Adrenal gland (tissue), 19 donors: ENCODE measurements at places on chromosomes 3 and 15. TPM values are rescaled to one million over a fixed set of nuclear protein-coding genes. Genes with fewer than 3 reads are reported as not detected.

The CNTN4 gene
- 1.7 TPM for total RNA-seq

DNA sequence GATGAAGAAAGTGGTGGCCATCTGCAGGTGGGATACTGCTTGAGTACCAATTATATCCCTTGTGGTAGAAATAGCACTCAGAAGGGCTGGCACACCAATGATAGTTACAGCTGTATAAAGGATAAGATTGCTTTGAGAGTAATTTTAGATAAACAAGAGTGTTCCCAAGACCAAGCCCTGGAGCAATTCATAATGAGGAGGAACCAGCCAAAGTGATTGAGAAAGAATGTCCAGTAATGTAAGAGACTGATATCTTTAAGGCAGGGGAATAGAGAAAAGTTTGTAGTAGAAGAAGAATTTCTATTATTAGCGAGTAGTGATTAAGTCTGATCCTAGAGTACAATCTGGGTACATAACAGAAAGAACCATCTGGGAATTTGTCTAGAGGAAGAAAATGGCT is 945.1 kb downstream of the OTOL1 start:
- DNase-seq = no peak

GRCh38 chr3:122057671-122058070 is 2.5 kb downstream of the CD86 start:
- DNase-seq = no peak

DNA sequence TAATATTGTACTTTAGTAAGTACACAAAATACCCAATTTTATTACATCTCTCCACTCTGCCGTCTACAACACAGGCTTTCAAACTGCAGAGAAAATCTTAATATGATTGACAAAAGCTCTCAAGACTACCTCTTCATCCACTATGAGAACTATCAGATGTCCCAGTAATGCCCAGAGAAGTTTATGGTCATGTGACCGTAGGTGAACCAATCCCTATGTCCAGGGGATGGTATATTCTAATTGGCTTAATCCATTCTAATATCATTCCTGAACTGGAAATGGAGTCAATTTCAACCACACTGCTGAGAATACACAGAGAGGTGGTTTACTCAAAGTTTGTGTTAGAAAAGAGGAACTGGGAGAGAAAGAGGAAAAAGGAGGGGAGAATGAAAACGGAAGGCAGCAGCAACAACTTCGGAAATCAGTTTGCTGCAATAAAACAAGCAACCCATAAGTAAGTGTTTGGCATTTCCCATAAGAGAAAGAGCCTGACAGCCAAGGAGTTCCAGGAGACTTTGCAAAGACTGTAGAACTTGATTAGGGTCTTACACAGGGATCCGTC is 7.3 kb downstream of the SST start:
- DNase-seq = no peak

The GADL1 gene
- total RNA-seq = 0.06 TPM

The RBP2 gene
- total RNA-seq = 2.2 TPM

DNA sequence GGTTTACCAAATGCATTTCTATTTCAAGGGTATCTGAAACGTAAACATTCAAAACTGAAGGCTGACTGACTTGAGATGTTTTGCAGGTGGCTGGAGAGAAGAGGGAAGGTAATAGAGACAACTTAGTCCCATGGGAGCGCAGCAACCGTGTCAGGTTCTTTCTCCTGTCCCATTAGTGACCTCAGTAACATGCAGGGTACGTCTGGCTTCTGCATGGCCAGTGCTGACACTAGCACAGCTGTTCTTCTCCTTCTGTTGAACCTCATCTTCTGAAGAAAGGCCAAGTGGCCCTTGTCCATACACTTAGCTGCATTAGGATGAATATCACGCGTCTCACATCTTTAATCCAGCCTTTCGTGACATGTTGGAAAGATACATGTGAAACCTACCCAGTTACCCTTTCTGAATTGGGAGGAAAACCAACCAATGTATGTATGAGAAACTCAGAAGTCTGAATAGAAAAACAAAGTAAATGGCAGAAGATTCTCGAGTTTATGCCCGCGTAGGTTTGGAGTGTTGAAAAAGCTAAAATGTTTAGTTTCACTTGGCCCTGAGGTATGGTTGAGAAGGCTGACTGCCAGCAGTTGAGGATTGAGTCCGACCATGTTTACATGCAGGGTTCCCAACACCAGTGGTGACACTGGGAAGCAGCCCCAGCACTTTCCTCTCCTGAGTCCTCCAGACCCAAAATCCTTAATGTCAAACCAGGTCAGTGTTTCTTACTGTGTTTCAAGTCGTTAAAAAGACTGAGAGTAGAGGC is 10.3 kb downstream of the NCBP2 start:
- DNase-seq = no peak

The GOLGA8J gene
- total RNA-seq = not detected

The AP3B2 gene
- 5.5 TPM for total RNA-seq

DNA sequence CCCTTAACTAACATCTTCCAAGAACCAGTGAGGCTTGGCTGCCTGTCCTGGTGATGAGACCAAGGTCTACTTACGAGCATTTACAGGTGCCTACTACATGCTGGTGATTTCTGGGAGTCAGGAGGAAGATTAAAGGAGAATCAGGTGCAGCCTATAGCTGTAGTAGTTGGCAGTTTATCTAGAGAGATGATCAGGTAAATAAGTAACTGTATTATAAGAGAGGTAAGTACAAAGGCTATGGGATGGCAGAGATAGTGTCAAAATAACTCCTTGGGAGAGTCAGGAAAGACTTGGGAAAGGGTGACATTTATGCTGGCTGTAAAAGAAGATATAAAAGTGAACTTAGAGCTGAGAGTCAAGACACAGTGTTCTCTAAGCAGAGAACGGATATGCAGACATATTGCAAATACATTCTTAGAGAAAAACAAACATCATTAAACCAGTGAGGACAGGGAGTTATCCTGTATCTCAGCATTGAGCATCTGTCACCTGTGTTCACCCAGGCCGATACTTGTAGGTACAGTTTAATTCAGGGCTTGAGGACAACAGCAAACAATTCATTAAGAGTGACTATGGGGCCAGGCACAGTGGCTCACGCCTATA is 49.7 kb upstream of the ACP3 start:
- DNase-seq = no peak

DNA sequence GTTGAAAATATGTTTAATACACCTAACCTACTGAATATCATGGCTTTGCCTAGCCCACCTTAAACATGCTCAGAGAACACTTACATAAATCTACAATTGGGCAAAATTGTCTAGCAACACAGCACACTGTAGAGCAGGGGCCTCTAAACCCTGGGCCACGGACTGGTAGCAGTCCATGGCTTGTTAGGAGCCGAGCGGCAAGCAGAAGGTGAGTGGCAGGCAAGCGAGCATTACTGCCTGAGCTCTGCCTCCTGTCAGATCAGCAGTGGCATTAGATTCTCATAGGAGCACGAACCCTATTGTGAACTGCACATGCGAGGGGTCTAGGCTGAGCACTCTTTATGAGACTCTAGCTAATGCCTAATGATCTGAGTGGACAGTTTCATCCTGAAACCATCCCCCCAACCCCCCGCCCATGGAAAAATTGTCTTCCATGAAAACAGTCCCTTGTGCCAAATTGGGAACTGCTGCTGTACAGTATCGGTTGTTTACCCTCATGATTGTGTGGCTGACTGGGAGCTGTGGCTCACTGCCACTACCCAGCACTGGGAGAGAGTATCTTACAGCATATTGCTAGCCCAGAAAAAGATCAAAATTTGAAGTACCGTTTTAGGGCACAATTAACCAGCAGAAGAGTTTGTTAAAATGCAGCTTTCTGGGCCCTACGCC is 26.1 kb downstream of the CMSS1 start:
- DNase-seq = no peak

The CHDH gene
- total RNA-seq = 4.8 TPM

The AMOTL2 gene
- 32.4 TPM for total RNA-seq

DNA sequence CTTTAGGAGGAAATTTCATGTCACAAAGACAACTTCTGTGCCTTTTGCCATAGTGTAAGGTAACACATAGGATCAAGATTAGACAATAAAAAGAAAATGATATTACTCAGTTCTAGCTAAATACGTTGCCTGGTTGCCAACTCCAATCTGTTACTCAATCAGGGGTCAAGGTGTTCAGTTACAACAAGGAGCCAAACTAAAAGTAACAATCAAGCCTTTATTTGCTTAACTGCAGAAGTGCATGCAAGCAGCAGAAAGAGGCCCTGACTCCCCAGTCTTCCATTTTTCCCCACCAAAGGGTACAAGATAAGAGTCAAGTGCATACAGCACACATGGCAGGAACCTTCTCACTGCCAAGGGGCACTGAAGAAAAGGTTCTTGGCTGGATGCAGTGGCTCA is 28.3 kb upstream of the PPP4R2 start:
- DNase-seq = no peak

DNA sequence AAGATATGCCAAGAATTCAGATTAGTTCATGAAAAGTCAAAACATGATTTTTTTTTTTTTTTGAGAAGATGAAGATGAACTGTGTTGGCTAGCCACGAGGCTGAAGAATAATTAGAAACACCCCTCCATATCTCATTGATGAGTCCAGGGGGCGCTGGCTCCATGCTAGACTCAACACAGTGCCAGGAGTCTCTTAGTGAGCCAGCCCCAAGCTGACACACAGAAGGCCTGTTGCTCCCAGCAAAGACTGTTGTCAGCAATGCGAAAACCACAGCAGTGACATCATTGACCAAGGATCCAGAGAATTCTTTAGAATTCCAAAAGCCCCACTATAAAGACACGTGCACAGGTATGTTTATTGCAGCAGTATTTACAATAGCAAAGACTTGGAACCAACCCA is 185.2 kb downstream of the ANXA2 start:
- DNase-seq = no peak

The LINGO1 gene
- 0.50 TPM for total RNA-seq

The TMEM266 gene
- 23.1 TPM for total RNA-seq

The FMN1 gene
- total RNA-seq = 12.1 TPM

DNA sequence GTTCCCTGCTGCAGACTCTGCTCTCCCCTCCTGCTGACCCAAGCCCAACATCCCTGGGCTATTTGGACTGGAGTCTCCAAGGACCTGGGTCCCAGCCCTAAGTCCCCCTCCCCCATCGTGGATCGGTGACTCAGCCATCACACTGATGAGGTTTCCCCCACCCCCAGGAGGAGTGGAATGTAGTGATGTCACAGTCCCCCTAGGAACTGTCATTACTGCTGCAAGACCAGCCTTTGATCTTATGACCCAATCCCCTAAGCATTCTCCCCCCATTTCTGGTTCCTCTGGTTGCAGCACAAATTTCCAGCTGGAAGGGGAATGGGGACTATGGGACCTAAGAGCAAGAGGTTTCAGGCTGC is 63.4 kb upstream of the CSPG4 start:
- peak; percentile 18 for DNase-seq

- no peak for DNase-seq
These were observed 1050.6 kb upstream of the ALCAM start for GRCh38 chr3:104316118-104316517.

DNA sequence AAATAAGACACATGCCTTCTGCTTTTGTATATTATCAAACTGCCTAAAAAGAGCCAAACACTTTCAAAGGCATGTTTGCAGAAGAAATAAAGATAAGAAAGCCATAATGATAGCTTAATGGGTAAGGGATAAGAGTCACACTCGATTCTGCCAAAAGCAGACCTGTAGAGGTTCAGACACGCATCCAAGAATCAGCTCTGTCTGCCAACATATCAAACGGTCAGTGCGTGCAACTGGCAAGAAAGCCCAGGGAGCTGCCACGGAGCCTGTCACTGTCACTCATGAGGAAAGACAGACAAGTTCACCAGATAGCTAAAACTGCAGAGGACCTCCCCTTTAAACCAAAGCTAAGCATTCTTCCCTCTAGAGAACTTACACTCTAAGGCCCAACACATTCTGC is 23.2 kb downstream of the DCP1A start:
- DNase-seq = no peak

The GRIP2 gene
- 1.8 TPM for total RNA-seq

- no peak for DNase-seq
These were observed 25.3 kb downstream of the PLXNA1 start for GRCh38 chr3:127008236-127008635.

GRCh38 chr3:144332868-144333267 is 361.2 kb downstream of the DIPK2A start:
- DNase-seq = no peak

- peak; percentile 47 for DNase-seq
These were observed 654 bp downstream of the PIK3CA start for GRCh38 chr3:179148616-179149405.

The RASGRF1 gene
- total RNA-seq = 0.11 TPM

The SAMMSON gene
- not detected for total RNA-seq

The GOLGA6L7 gene
- not detected for total RNA-seq

GRCh38 chr3:71565976-71566375 is 17.6 kb downstream of the FOXP1 start:
- no peak for DNase-seq

DNA sequence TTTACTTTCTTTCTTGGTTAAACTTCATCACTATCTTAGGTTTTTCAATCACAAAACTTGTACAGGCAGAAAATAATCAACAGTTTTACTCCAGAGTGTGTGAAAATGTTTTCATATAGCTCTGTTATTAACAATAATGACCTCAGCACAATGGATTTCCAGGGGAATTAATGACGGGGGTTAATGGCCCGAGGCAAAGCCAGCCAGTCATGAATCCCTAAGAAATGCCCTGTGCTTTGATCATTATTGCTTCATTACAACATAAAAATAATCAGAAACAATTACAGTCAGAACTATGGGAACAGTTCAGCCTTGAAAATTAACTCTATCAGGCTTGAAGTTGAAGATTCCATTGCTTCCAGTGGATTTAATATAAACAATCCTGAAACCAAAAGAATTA is 875.4 kb downstream of the ROBO2 start:
- DNase-seq = no peak

The SEC22A gene
- 67.2 TPM for total RNA-seq
